ENCODE measurements at places on chromosomes 1 and 21.
A peak's percentile ranks its signal among the peaks of the same experiment; 100 is the strongest.

DNA sequence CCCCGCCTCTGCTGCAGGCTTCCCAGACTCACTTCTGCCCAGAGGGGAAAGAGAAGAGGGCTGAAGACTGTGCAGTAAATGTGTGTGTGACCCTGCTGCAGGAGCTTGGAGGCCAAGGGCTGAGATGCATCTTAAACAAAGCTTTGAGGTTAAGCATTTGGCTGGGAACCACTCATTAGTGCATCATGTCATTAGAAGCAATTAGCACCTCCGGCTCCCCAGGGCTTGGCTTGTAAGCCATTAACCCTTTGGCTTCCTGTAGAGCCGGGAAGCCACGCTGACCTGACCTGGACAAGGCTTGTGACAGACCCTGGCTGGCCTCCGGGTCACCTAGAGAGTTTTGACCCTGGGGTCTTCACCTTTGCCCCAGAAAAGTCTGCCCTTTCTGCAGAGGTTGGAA lies 77.0 kb downstream of the CSMD2 start:
- DNase-seq, result no peak

GRCh38 chr1:185786524-185786923 lies 52.3 kb downstream of the HMCN1 start:
- no peak for DNase-seq

DNA sequence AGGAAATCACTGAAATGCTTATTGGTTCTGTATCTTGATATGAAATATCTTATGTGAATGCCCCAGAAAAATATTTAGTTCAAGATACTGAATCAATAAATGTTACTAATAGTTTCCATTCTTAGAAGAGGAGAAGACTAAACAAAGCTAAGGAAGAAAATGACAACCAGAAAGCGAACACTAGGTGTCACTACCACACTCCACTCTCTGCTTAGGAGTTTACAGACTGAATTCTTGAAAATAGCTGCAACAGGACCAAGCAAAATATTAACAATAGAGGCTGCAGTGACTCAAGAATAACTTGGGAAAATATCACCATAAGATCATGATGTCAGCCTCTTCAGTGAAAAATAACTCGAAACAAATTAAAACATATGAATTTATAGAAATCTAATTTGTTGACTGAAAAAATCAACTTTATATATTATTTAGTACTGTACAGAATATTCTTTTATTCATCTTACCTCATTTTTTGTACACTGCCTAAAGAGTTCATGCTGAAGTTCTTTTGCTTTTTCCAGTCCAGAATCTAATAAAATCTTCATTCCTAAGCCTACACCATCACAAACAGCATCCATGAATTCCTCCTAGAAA lies 61.6 kb downstream of the KIF14 start:
- no peak for DNase-seq

GRCh38 chr1:109895720-109896504 lies 14.7 kb upstream of the CSF1 start:
- no peak for DNase-seq

DNA sequence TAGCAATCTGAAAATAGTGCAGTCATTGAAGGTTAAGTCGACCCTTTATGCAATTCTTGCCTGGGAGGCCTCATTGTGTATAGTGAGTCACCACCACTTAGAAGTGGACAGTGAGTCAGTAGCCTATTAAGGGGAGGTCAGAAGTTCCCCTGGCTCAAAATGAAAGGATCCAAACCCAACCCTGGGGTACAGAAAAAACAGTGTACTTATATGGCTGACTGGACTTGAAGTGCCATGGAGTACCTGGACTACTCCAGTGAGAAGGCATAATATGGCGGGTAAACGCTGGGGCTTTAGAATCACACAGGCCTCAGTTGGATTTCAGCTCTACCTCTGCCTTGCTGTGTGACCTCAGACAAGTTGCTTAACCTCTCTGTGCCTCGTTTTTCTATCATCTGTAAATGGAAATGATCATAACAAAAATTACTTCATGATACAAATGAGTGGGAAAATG lies 2.2 kb upstream of the BCL9 start:
- peak; percentile 74 for DNase-seq

DNA sequence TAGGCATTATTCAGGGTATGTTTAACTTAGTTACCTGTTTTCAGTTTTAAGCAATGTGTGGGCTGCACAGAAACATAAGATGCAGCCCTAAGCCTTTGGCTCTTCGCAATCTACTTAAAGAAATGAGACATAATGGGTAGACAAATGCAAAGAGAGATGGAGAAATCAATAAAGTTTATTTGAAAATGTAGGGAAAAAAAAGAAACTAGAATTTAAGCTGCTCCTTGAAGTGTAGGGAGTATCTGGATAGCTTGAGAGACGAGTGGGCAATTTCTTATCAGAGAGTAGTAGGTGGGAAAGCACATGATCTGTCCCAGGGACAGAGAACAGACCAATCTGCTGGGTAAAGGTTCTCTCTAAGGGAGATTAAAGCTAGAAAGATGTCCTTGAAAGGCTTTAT lies 8.9 kb downstream of the WNT2B start:
- DNase-seq, result no peak

DNA sequence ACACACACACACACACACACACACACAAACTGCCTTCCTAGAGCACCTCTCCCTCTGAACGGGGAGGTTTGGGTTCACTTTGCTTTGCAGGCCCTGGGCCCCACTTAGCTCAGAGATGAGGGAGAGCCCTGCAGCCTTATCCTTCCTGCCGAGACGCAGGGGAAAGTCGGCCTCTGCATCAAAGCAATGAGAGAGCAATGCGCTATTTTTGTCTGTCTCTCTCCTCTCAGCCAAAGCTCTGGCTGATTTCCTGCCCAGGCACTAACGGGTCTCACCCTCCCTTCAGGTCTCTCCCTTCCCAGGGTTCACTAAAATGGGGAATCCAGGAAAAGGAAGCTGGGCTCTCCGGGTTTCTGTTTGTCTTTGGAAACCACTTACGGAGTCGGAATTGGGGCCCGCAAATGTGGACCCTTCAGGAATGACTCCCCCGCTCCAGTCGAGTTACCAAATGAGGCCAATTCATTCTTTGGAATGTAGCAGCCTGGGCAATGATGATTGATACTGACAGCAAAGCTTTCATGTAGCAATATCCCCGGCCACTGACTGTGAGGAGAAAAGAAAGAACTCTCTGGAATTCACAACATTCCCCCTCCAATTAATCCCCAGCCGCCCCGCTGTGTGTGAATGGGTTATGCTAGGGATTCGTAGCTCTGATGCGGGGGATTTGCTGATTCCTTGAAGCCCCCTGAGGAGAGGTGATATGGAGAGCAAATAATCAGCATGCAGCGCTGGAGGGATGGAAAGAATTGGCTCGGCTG lies 61.5 kb upstream of the WLS start:
- DNase-seq, result no peak

GRCh38 chr1:87941337-87941946 lies 612.8 kb downstream of the LMO4 start:
- DNase-seq, result no peak

DNA sequence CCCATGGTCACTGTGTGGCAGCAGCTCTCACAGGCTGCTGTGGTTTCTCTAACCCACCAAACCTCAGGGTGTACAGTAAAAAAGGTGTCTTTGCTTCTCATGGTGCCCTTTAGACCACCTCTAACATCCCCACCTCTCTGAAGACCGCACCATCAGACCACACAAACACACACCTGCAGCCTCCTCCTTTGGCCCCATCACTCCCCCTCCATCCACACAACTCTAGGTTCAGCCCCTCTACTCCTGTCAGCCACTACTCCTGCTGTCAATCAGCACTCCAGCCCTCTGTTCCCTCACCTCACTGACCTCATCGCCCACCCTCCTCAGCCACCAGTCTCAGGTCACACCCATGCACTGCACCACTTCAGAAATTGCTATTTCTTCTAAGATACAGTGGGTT lies 7.5 kb downstream of the ZNF692 start:
- DNase-seq, result no peak

DNA sequence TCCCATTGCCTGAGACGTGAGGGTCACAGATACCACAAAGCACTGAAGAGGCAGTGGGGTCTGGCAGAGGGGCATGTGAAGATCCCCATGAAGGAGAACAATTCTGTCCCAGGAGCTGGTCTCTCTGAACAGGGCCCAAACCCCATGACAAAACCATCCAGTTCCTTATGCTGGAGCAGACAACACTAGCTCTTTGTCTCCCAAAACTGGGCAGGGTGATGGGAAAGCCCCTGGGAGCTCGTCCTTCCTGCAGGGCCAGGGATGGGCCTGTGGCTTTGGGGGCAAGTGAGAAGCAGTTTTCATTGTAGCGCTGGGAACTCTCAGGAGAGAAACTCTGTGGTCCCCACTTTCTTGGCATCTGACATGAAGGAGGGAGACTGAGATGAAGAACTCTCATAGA lies 8.8 kb downstream of the ETV3L start:
- no peak for DNase-seq

DNA sequence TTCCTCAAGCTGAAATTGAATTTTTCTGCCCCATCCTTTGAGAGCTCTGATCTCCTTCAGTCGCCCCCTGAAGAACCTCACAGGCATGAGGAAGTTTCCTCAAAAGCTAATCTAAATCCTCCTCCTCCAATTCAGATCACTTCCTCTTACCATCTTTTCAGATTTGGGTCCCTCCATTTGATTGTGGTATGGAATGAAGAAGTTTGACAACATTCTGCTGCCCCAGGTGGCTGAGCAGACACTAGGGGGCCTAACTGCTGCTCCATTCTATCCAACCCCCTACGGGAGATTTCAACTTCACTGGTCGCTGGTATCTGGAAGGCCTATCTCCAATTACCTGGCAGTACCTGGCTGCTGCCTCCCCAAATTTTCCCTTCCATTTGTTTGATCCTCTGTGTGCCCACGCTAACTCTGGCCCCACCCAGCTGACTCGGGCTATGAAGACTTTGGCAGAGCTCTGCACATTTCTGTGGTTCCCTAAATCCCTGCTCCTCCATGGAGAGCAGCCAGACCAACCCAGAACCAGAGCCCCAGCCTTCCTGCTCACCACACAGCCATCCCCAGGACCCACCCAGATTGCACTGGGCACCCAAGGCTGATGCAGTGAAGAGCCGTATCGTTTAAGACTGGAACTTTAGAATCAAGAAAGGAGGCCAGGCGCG lies 7.8 kb downstream of the IRF6 start:
- no peak for DNase-seq

- DNase-seq, result no peak
Measured at GRCh38 chr1:245768596-245768995, 613.8 kb downstream of the KIF26B start.

DNA sequence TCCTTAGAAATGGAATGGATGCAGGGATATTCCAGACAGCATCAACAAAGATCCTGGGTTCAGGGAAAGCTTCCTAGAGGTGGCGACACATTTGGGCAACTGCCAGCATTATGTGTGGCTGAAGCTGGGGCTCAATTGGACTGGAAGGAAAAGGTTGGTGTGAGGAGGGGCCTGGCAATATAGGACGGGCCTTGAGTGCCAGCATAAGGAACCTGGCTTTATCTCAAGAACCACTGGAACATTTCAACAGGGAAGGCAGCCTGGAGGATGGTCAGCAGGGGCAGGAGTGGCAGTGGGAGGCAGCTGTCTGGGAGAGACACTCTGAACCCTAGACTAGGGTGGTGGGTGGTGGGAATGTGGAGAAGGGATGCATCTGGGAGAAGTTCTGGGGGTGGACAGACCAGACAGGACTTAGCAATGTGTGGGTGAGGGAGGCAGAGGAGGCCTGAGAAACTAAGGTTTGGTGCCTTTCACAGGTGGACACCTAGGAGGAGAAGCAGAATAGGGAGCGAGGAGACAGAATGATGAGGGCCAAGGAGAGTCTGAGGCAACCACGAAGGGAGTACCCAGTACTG lies 3.5 kb downstream of the SH3BGRL3 start:
- DNase-seq, result no peak

DNA sequence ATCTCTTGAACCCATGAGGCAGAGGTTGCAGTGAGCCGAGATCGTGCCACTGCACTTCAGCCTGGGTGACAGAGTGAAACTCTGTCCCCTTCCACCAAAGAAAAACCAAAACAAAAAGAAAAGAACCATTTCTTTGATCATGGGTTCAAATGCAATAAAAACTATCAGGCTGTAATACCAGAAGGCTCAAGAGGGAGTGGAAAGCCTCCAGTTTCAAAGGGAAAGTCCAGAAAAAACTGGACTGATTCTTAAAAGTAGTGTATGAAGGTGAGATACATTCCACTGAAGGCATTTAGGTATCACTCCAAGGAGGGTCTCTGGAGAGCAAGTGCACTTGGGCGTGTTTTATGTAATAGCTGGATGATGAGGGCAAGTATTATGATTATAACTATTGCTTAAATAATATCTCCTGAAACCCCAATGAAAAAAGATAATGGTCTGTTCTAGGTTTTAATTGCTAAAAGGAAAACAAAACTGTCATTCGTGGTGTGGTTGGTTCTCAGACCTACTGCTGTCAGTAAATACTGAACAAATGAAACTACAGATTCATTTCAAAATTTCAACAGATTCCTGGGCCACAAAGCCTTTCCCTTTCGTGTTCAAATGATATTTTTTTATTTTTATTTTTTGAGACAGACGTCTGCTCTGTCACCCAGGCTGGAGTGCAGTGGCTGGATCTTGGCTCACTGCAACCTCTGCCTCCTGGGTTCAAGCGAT lies 6.0 kb upstream of the CAMTA1 start:
- no peak for DNase-seq

DNA sequence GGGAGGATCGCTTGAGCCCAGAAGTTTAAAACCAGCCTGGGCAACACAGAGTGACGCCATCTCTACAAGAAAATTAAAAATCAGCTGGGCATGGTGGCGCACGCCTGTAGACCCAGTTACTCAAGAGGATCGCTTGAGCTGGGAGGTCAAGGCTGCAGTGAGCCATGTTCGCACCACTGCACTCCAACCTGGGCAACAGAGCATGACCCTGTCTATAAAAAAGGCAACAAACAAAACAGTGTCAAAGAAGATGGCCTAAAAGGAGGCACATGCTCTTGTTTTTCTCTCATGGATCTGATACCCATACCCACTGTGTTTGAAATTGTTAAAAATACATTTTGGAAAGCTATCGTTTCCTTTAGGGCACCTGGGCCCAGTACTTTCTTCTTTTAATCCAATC lies 191.7 kb downstream of the SLC45A1 start:
- no peak for DNase-seq

DNA sequence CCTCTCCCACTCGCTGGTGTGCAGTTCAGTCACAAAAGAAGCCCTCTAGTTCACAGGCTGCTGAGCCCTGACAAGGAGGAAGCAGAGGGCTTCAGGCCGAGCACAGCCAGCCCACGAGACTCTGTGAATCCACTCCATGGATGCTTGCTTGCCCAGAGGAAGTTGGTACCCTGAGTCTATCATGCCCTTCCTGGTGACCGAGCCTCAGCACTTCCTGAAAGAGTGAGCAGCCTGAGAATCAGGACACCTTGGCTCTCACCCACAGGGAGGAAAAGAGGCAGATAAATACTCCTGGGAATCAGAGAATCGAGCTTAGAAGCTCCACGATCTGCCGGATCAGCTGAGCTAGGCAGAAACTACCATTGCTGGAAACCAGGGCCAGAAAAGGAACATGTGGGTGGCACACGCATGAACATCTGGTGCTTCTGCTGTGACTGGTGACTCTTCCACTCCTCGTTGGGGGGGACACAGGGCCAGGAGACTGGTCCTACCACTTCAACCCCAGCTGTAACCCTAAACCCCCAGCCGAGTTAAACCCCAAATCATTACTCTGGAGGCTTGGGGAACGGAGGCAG lies 376.3 kb upstream of the CAMK1G start:
- DNase-seq, result no peak
